ENCODE measurements at places on chromosomes 7 and 10.

- no peak for DNase-seq
Observed at GRCh38 chr7:91894781-91895480, 14.4 kb upstream of the MTERF1 start.

DNA sequence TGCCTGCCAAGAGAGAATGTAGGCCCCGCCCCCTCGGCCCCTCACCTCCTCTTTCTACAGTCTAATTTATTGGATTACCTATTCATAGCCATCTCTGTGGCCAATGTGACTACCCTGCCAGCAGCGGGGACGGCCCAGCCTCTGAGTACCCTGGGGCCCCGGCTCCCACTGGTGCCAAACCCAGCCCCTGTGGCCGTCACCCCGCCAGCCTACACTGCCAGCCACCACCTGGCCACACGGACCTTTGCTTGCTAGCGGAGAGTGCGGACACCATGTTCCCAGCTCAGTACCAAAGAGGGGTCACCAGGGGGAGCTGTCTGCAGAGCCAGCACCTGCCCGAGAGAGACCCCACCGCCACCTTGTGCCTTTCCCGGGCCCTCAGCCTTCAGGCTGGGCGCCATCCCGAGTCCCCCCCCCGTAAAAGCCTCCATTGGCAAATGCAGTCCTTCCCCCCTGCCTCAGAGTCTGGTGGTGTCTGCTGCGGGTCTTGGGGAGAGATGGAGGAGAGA lies 511.1 kb downstream of the ZNF37A start:
- DNase-seq = no peak

- no peak for DNase-seq
Observed at GRCh38 chr7:3648276-3648675, 347.2 kb downstream of the SDK1 start.

- DNase-seq = peak; percentile 53
Observed at GRCh38 chr7:4682621-4683042, 537 bp downstream of the FOXK1 start.

DNA sequence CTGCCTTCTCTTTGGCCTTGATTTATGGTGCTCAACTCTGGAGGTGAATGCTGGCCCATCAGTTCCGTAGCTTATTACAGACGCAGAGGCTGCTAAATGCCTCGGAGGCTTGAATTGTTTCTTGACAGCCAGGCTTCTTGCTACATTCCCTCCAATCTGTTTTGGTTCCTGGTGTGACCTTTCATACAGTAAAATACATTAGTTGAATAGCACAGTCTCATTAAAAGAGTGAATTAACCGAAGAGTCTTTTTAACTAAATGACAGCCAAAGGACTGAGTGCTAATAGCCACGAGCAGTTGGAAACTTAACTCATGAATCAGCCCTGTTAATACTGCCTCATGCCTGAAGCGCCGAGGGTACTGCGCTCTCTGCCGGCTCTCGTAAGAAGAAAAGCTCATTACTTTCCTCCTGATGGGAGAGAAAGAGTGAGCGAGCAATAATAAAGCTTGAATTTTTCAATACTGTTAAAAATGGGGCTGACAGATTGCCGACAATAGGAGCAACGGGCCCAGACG lies 236.4 kb upstream of the GPR26 start:
- DNase-seq = no peak
